ENCODE measurements at places on chromosomes 6 and 20. TPM values are rescaled to one million over a fixed set of nuclear protein-coding genes. Genes with fewer than 3 reads are reported as not detected.

DNA sequence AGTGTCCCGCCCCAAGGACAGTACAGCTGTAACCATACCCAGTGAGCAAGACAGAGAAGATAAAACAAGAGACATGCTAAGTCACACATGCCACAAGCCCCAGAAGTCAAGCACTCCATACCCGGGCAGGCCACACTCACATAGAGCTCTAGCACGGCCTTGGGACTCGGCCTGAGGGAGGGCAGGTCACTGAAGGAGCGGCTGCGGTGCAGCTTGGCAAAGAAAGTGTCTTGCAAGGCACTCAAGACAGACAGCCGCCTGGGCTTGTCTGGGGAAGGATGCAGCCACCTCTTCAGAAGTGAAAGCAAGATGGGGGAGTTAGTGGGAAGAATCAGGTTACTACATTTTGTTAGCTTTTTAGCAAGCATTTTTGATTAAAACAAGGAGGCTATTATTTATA, 48.7 kb upstream of the ARMH2 start:
- DNase-seq: no peak

- DNase-seq: no peak
Measured at GRCh38 chr6:33716379-33716778, 4.9 kb upstream of the UQCC2 start.

DNA sequence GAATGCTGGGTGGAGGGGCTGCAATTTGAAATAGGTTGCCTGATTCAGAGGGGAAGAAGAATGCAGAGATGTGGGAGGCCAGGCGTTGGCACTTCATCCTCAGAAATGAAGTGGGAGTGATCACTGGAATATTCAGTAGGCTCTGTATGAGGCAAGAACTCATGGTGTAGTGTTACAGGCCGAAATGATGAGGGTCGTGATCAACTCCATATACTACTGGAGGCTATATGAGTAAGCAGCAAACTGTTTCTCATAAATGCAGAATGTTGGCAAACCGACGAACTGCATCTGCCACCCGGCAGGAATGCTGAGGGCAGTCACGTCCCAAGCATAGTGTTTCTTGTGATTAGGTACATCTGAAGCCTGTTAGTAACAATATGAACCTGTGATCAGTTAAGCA, 12.7 kb downstream of the KCNS1 start:
- peak; percentile 99 for DNase-seq

GRCh38 chr6:88852775-88853174, 110.6 kb downstream of the RNGTT start:
- no peak for DNase-seq

- DNase-seq: peak; percentile 40
Measured at GRCh38 chr6:133131621-133132465, 109.3 kb upstream of the EYA4 start.

DNA sequence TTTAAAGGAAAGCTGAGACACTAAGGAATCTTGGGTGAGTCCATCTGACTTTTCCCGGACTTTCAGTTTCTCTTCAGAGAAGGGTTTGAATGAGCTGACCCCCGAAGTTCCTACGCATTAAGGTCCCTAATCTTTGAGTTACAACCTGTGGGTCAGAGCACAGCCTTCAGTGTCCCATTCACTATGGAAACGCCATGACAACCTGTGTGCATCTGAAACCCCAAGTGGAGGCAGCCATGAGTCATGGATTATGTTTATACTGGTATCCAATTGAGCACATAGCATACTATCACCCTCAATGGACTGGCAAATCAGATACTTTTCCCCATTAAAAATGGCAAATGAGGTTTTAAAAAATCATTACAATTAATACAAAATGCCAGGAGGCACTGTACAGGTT, 11.4 kb downstream of the MYLK4 start:
- DNase-seq: peak; percentile 96

The DUSP15 gene
- 3.2 TPM for total RNA-seq

The ULBP1 gene
- total RNA-seq: 1.1 TPM

The CST1 gene
- total RNA-seq: 5.0 TPM

Data from M059J (cell line).